ENCODE measurements at places on chromosomes 2 and 18.

DNA sequence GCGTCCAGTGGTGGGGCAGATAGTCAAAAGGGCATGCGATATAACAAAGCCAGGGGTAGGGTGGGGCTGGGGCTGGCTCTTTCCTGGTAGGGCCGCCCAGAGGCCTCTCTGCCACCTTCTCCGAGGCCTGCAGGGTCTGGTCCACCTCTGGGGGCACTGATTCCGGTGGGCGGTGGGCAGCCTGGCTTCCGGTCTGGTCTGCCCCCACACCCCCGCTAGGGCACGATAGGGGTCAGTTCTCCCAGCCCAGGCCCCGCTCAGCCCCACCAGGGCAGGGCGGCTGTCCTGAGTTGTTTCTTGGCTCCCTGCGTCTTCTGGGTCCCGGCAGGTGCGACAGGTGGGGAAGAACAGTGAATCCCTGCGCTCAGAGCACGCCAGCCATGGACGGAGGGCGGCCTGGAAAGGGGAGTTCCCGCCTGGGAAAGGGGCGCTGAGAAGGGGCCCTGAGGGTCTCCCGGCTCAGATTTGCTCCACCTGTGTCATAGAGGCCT is 707 bp upstream of the ERFE start:
- no peak for DNase-seq

DNA sequence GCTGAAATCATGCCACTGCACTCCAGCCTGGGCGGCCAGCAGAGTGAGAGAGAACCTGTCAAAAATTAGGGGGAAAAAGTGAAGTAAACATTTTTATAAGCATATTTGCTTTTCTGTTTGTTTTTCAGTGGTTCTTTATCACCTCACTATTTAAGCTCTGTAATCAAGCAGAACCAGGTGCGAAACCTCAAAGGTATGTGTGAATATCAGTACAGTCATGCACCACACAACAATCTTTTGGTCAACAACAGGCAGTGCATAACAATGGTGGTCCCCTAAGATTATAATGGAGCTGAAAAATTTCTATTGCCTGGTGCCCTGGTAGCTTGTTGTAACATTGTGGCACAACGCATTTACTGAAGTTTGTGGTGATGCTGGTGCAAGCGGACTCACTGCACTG is 167.4 kb upstream of the STON1 start:
- no peak for DNase-seq

DNA sequence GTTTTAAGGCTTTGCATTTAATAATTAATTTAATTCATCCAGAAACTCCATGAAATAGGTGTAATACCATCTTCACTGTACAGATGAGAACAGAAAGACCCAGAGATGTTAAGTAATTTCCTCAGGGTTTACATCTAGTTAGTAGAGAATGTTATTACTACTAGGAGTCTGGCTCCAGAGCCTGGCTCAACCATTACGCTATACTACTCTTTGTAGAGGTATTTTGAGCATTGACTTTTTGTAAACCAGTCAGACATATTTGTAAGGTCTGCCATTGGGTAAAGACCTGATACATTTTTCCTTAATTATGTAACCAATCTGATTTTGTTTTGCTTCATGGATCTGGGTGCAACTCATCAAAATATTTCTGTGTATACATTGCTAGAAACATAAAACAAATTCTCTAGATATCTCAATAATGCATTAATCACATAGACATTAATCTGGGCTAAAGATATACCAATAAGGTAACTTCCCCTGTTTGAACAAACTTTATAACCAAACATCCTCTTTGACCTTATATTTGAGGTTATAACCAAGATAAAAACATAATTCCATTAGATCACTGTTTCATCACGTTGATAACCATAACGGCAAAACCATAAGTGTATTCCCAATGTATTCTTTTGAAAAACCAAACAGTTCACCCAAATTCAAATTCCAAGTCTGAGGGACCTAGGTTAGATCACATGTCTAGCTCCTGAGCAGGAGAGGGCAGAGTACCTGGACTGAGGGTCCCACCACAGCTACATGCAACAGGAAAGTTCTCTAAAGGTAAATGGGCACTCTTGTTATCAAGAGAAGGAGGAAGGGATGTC is 135.0 kb downstream of the IKZF2 start:
- no peak for DNase-seq

DNA sequence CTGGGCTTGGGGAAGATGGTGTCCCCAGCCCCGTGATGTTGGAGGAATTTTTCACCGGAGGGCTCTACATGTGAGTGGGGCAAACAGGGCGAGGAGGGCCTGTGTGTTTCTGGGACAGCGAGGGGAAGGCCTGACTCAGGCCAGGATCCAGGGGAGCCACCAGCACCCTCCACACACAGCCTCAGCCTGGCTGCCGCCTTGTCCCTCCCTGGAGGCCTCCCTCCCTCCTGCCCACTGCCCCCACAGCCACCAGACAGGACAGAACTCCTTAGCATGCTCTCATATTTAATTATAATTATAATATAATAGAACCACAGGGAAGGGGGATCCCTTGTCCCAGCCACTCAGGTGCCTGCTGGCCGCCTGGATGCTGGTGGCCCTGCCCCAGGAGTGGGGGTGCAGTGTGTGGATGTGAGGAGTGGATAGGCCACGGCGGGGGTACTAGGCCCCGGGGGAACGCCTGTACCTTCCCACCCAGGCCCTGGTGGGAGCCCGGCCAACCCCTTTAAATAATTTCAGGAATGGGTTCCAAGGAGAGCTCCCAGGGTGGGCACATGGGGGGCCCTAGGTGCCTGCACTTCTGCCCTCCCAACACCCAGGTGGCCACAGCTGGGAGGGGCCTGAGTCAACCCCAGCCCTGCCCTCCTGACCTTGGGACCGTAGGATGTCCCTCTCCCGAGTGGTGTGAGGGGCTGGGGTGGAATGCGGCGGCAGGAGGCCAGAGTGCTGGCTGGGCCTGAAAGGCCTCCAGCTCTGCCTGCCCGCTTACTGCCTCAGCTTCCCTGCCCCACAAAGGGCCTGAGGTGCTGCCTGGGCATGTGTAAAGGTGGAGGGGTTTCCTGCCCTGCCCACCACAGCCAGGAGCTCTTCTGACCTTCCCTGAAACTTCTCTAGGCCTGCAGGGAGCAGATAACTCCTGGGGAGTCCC is 8.8 kb downstream of the PDCD1 start:
- no peak for DNase-seq

GRCh38 chr2:105786231-105787230 is 41.8 kb downstream of the NCK2 start:
- no peak for DNase-seq

- no peak for DNase-seq
Measured at GRCh38 chr2:38601463-38602135, 1.1 kb downstream of the HNRNPLL start.

GRCh38 chr2:232886176-232886575 is 16.1 kb downstream of the SNORC start:
- DNase-seq, result no peak

Data from stimulated activated CD8-positive, alpha-beta memory T cell treated with anti-CD3 and anti-CD28 coated beads, Interleukin-7, amount 100 ng/mL, for 1 hour (primary cell).